ENCODE measurements at places on chromosomes 3 and 15.

DNA sequence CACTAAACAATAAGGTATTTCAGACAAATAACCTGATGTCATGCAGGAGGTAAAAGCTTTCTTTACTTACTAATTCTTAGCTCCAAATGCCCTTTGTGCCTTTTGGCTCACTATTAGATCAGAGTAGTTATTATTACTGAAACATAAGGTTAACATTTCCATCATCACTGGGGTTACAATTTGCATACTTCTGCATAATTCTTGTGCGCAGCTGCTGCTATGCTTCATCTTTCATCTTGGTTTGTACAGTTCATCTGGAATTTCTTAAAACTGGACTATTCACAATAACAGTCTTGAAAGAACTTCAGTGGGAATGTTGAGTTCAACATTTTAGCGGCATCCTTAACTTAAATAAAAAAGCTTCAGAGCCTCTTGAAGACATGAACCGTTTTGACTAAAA, 383.2 kb upstream of the ADAMTS9 start:
- no peak for DNase-seq

DNA sequence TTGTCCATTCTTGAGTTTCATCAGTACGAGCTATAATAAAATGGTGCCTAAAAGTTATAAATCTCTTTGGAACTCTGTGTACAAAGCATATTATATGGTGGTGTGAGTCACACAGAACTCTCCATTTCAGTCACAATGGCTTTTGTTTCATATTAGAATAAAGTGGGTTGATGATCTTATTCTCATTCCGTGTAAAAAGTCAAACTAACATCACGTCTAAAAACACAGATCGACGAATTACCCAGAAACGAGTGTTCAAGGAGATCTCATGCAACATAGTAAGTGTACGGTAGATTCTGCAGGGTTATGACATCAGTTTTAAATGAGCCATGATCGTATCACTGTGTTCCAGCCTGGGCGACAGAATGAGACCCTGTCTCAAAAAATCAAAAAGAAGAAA, 122.4 kb downstream of the FOXP1 start:
- DNase-seq = no peak

GRCh38 chr3:127275287-127275781, 12.5 kb downstream of the PRR20G start:
- no peak for DNase-seq

DNA sequence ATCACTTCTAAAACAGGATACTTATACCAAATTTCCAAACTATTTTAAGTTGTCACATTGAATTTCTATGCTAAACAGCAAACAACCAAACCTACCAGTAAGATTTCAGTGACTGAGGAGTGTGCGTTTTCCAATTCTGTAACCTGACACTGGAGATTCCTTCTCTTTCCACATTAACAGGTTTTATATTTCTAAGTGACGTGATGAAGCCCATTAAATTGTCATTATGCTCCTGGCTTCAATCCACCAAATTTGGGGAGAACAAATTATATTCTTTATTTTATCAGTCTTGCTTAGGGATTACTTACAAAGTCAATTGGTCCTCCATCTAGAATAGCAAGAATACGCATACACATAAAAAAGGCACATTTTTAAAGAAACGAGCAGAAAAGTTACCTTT, 764.8 kb upstream of the NR2F2 start:
- DNase-seq = no peak

DNA sequence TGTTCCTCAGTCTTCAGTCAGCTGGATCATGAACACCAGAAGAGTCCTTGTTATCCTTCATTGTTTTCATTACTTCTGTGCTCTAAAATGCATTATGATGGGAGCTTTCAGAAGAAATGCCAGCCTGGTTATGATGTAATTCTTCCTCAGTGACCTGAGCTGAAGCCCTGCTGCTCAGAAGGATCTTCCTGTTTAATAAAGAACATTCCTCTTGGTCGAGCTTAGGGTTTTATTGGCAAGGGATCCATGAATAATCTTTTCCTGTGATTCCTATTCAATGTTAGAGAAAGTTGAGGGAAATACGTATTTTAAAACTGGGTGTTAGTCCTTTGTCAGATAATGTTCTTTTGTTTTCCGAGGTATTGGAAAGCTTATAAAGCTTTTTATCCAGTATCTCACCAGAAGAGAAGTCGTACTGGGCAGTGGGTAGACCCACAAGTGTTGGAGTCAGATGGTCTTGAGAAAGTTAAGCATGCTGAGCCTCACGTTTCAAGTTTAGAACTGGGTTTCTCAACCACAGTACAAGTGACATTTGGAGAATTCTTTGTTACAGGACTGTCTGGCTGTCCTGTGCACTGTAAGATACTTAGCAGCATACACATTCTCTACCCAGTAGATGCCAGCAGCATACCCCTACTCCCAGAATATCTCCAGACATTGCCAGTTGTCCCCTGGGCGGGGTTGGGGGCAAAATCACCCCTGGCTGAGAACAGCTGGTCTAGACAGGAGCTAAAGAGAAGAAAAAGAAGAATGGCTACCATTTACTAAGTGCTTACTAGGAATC, 212.3 kb upstream of the BHLHE40 start:
- DNase-seq = no peak

GRCh38 chr15:73366766-73367623, 1.8 kb downstream of the HCN4 start:
- no peak for DNase-seq

DNA sequence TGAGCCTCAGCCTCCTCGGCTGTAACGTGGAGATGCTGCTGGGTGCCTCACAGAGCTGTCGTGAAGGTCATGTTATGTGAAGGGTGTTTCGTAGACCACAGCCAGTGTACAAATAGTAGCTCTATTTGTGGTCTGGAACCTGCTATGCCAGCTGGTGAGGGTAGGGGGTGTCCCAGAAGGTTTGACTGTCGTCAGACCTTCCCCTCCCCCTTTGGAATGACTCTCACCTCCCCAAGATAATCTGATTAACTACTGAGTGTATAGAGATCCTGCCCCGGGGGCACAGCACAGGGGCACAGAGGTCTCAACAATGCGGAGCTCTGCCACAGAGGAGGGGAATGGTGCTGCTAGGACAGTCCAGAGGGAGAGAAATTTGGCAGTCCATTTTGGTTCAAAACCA, 20.5 kb downstream of the FGD5 start:
- no peak for DNase-seq

- DNase-seq = no peak
Observed at GRCh38 chr15:27339138-27339537, 368.2 kb downstream of the GABRG3 start.

DNA sequence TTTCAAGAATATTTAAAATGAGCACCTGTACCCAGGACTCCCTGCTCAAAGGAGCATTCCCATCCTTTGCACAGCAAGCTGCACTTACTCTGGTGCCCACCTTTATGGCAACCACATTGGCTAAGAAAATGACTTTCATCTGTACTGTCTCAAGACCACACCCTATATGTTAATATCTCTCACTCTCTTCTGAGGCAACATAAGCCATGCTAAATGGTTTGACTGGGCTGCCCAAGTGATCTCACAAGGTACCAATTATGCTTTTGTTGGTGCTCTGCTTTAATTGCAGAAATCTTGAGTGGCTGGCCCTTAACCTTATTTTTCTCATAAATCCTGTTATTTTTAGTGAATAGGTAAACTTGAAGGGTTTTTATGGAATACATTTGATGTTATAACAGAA, 17.7 kb downstream of the RYK start:
- no peak for DNase-seq

- DNase-seq = no peak
Observed at GRCh38 chr3:180059356-180059755, 22.6 kb upstream of the PEX5L start.

GRCh38 chr15:37121492-37121891, 21.1 kb upstream of the MEIS2 start:
- DNase-seq = no peak

DNA sequence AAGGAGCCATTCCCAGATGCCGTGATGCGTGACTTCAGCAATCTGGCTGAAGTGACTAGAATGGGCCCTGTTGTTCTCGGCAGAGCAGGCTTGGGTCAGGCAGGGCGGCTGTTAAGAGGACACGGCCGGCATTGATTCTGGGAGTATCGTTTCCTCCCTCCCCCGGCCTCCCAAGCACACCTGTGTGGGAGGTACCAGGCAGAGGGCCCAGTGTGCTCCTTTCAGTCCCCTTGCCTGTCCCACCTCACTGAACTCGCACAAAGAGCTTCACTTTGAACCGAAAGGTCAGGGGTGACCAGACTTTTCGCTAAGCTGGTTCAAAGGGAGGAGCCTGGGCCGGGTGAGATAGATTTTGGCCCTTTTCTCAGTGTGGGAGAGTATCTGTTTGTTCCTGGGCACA, 92.7 kb downstream of the CEMIP start:
- no peak for DNase-seq

DNA sequence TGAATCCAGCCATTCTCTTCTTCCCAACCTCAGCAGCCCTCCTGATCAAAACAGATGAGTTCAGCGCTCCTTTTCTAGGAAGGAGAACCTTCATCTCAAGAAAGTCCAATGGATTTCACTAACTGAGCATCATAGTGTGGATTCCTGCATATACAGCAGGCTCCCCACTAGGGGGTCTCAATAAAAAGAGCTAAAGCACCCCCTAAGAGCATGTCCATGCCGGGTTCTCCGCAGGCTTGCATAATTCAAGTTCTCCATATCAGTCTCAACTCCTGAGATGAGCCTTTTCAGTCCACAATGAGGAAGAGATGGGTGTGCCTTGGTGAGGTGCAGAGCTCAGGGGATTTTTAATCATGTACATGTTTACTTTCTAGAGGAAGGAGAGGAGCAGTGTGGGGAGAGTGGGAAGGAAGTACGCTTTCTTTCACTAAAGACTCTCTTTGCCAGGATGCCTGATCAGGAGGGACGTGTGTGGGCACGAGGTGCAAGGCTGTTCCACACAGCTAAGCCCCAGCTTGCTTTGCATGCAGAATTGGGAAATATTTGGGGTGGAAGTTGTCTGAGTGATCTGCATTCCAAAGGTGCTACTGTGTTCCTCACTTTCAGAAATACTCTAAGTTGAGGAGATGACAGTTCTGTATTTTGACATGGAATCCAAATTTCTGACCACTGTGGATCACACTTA, 563.5 kb downstream of the OCA2 start:
- no peak for DNase-seq

DNA sequence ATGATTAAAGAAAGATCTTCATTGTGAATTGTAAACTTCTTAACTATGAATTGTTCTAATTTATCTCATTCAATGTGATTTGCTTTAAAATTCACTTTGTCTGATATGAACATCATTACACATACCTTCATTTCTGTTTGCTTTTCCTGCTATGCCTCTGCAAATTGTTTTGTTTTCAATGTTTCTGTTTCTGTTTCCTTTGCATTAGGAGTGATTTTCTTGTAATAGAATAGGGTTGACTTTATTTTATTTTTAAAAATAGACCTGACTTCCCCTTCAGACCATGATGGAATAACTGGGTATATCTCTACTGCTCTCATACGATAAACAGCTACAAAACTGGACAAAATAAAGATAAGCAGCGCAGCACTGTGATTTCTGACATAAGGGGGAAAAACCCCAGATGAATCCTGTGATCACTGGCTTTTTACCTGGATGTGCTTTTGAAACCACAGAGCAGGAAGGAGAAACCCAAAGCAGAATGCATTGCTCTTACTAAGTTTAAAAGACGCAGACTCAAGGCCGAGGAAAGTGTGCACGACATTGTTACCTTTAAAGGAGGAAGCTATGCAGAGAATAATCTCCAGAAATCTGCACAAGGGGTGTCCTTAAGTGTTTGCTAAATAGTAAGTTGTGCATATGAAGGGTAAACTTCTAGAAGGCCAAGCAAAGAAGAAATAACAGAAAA, 420.2 kb downstream of the TBC1D5 start:
- no peak for DNase-seq

- DNase-seq = no peak
Observed at GRCh38 chr15:32014953-32015352, 15.4 kb upstream of the CHRNA7 start.

DNA sequence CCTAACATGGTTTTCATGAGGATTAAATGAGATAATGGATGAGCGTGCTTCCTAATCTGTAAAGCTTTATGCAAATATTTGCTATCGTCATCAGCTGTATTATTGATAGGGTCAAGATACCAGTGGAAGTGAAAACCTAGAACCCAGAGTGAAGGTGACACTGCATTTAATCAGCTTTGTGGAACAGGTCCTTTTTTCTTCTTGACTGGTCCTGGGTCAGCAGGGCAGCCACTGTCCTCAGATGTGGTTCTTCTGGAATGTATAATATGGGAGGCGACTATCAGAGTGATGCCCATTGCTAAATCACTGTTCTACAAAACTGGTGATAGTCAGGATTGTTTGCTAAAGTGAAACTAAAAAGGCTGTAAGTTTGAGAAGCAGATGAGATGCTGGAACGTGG, 41.4 kb downstream of the SORD start:
- no peak for DNase-seq

DNA sequence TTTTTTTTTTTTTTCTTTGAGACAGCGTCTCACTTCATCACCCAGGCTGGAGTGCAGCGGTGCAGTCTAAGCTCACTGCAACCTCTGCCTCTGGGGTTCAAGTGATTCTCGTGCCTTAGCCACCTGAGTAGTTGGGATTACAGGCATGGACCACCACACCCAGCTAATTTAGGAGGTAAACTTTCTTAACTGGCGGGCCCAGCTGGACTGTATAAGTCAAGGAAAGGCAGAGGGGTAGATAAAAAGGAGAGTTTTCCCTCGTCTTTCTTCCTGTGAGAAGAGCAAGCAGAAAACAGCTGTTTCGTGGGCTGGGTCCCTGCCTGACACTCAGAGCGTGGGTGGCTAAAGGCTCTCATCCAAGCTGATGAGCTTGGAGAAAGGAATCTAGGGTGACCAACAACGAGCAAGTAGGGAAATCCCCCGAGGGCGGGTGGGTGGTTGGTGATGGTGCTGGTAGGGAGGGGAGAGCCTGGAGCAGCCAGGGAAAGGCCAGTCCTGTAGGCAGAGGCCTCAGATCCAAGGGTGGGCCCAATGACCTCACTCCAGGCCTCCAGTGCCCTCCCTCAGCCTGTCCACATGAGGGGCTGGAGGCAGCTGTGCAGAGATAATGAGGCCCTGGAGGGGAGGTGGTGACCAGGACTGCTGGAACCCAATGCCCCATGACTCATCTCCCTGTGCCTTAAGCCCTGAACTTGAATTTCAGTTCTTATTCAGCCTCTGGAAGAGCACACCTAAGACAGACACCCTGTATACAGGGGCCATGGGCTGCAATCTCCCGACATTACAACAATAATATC, 43.1 kb upstream of the LIMD1 start:
- DNase-seq = no peak

Data from CD4-positive, alpha-beta T cell treated with Interleukin-1 beta for 1 hour (primary cell).